ENCODE measurements at places on chromosomes 5 and 9.

GRCh38 chr5:91383027-91383955 lies at the start of gene ARRDC3:
ARRDC3 (minus strand) TSS chr5:91383317; CDS start chr5:91383092, 225 bp downstream.
- DNase-seq: peak; percentile 93

- no peak for DNase-seq
These were observed 62.1 kb upstream of the IL6ST start for GRCh38 chr5:56056875-56057274.

DNA sequence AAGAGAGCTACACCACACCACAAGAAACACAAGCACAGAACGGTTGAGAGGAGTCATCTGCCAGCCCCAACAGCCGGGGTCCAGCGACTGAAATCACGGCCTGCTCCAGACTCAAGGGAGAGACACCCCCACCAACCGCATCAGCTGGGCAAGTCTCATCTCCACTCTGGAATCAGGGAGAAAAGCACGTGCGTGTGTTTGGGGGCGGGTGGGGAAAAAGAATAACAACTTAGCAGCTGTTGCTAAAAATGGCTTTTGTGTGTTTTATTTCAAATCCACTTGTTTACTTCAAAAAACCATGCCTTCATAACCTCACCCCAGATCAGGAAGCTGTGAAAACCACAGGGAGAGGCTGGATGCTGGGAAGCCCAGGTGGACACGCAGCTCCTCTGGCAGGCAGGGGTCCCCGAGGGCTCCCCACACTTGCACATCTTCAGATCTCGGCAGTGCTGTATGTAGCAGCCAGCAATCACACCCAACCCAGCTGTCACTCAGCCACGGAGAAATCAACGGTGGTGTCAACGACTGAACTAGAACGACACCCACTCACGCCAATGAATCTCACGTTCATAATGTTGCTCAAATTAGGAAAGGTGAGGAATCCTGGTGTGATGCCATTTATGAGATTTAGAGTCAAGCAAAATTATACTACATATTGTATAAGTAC lies 19.0 kb downstream of the PNPLA7 start:
- DNase-seq: no peak

GRCh38 chr5:160978944-160979343 lies 126.9 kb upstream of the ATP10B start:
- no peak for DNase-seq

DNA sequence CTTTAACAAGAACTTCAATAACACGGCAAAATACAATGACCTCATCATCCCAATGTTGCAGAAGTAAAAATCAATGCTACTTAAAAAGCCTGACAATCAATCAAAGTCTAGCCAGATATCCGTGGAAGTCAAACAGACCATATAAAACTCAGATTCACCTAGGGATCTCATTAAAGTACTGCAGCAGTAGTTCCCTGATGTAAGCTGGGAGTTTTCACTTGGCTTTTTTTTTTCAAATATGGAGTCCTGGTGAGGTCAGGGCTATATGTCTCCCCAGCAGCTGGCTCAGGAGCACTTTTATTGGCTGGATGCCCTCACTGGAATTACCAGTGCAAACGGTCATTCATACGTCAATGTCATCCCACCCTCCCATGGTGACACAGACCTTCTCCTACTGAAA lies 220.6 kb upstream of the SLC30A5 start:
- DNase-seq: no peak

DNA sequence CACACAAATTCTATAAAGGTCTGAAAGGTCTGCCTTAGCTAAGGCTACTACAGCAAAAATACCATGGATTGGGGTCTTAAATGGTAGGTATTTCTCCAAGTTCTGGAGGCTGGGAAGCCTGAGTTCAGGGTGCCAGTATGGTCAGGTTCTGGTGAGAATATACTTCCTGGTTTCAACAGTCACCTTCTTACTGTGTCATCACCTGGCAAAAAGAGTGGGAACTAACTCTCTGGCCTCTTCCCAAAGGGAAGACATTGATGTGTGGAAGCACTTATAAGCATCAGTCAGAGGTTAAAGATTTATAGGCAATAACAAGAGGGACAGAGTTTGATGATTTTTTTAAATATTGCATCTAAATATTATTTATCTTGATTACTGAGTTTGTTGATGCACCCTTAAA lies 53.0 kb downstream of the ZNF622 start:
- DNase-seq: no peak

DNA sequence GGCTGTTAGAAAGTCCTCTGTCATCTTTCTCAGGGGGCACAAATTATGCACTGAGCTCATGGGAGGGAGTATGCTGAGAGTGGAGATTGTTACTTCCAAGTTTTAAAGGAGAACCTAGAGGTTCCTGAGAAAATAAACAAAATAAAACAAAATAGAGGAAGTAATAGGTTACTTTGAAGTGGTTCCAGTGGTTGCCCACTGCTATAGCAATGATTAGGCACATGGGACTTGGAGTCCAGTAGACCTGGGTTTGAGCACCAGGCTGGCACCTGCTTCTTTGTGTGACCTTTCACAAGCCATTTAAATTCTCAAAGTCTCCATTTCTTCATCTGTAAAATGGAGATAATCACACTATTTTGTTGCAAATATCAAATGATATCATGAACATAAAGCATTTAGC lies 13.8 kb upstream of the CDC23 start:
- no peak for DNase-seq

DNA sequence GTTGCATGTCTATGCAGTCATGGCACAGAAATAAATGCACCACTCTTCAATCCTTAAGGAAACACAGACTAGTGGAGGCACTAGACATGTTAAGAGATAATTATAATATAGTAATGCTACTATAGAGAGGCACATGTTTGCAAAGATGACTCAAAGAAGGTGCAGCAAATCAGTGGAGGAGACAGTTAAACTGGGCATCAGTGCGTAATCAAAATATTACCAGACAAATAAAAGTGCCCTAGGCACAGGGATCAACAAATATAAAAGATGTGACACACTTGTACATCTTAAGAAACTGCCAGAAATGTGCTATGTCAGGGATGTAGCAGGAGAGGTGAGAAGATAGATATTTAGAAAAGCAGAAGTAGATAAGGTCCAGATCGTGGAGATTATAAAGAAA lies 642.1 kb downstream of the SLCO4C1 start:
- DNase-seq: no peak

- no peak for DNase-seq
These were observed 17.5 kb downstream of the IPPK start for GRCh38 chr9:92652461-92652860.

DNA sequence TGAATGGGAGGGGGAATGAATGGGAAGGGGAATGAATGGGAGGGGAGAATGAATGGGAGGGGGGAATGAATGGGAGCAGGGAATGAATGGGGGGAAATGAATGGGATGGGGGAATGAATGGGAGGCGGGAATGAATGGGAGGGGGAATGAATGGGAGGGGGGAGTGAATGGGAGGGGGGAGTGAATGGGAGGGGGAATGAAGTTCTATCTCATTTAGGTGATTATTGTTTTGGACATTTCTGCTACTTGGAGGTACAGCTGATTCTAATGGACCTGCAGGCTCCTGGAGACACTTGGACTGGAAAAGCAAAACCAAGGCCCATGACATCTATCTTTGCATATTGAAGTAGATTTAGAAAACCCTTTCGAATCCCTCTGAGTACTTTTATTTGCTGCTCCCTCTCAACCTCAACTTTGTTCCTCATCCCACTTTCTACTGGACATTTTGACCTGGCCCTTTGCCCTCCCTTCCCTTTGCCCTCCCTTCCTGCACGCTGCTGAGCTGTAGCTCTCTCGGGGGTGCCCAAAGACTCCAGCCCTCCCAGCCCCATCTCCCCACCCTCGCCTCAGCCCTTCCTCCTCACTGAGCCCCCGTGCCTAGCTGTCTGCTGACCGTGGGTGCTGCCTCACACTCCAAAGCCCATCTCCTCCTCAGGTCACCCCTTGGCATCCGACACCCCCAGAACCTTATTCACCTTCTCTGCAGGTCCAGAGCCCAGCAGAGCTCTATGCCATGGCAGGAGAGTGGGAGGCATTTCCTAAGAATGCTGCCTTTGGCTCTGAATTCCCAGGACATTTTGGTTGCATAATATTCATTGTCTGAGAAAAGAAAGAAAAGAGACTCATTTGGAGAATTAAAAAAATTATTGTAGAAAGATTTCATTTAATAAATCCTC lies 19.9 kb upstream of the LPCAT1 start:
- DNase-seq: no peak

GRCh38 chr9:38423973-38424843 lies at the start of gene IGFBPL1:
IGFBPL1 (minus strand) TSS chr9:38424454; CDS start chr9:38424424, 30 bp downstream.
- DNase-seq: no peak

DNA sequence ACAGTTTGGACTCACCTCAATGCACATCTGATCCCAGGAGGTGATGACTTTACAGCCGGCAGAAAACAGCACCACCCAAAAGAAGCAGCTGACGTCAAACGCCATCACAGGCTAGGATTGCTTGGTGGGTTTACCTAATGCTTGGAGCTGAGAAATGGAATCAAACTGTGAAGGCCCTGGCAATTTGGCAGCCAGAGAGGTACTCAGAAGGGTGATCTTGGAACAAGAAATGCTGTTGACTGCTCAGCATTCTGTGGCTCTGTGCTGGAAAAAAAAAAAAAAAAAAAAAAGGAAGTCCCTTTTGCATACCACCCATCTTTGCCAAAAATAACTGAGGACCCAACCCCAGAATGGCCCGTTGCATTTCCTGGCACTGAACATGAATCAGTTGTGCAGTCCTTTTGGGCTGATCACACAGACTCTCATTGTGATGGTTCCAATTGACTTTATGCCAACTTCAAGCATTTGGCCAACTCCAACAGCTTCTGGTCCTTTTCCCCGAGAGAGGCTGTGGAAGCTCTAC lies at the start of gene CD180:
Gene CD180, minus strand, starts transcription at position 263 of the 523 bp plus-strand sequence. Its CDS starts 158 bp downstream, at position 105.
- DNase-seq: no peak
